Transverse colon (tissue), 4 donors: ENCODE measurements at places on chromosomes 5 and 9. TPM values are rescaled to one million over a fixed set of nuclear protein-coding genes. Genes with fewer than 3 reads are reported as not detected.

DROSHA gene
- total RNA-seq: 34.5 TPM

- DNase-seq: no peak
Observed at GRCh38 chr9:127077644-127077946, 44.8 kb downstream of the ANGPTL2 start.

DNA sequence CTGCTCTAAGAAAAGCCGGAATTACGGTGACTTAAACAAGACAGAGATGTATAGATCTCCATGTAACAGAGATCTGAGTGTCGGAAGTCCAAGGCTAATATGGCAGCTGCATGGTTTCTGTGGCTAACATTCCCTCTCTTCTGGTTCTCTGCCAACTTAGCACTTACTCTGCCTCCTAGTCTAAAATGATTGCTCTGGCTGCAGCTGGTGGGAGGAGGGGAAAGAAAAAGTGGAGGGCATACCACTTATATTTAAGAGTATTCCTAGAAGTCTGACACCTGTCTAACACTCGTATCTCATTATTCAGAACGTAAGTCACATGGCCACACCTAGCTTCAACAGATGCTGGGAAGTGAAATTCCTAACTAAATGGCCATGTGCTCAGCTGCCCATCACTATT is 551.5 kb upstream of the TLE4 start:
- DNase-seq: no peak

GRCh38 chr9:13352451-13352979 is 73.0 kb upstream of the MPDZ start:
- DNase-seq: no peak

DNA sequence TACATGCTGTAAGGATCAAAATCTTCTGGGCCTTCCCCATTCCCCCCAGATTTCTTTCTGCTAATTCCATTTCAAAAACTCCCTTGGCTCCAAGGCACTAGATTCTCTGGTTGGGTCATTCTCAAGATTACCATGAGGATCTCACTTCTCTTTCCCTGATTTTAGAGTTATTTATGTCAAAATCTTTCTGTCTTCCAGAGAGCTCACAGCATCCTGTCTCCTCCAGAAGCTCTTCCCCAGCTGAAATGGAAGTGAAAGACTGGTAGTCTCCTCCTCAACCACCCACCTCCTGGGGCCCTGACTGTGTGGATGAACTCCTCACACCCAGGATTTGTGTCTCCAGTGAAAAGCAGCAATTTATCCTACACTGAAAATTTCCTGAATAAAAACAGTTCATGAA is 11.9 kb upstream of the ZNF366 start:
- no peak for DNase-seq
